ENCODE measurements at places on chromosomes 7 and 10.
A peak's percentile ranks its signal among the peaks of the same experiment; 100 is the strongest.

- no peak for DNase-seq
Observed at GRCh38 chr10:4533621-4534020, 292.4 kb upstream of the AKR1E2 start.

DNA sequence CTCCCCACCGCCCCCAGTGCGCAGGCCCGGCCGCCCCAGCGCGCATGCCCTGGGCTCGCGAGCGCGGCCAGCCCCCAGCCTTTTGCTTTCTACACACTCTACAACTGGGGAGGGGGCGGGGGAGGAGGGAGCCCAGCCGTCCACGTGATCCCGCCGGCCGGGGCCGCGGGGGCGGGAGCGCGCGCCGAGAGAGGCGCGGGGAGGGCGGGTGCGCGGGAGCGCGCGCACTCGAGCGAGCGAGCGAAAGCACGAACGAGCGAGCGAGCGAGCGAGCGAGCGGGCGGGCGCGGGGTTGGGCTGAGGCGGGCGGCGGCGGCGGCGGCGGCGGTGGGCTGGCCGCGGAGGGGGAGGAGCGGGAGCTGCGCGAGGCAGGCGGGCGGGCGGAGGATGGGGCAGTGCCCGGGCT is at the start of gene AUTS2:
AUTS2 (plus strand) TSS at position 395 of the 406 bp plus-strand sequence. CDS start 1,179 bp downstream, outside the sequence.
- DNase-seq, result peak; percentile 92

GRCh38 chr7:155357573-155358041 is 59.9 kb downstream of the INSIG1 start:
- no peak for DNase-seq

- DNase-seq, result peak; percentile 27
Observed at GRCh38 chr10:24010436-24010970, 198.4 kb upstream of the KIAA1217 start.

DNA sequence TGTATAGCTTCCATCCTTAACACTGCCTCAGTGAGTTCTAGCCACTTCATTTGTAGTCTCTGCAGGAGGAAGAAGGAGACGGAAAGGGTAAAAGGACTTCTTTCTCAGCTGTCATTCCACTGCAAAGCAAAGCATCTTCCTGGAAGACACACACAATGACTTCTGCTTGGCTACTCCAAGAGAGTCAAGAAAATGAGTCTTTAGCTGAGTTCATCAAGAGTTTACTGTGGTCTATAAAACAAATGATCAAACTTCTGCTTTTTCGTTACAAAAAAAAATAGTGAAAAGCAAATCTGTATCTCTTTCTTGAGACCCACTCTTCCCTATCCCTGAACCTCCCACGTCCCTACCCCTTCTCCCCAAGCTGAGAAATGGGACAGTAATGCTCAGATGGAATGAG is 205.0 kb upstream of the AHR start:
- no peak for DNase-seq

DNA sequence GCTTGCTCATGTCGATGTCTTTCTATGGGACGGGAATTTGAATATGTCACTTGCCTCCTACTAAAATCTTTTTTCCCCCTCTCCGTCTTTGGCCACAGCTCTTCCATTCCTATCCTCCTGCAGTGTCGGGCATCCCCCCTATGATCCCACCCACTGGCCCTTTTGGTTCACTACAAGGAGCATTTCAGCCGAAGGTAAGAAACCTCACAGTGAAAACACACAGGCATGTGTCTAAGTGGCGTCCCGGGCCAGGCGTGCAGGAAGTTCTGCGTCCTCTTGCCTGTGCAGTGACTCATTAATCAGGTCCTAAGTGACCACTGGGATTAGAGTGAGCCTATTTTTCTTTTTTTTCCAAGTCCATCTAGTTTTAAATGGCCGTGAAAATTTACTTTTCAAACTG is 360.5 kb upstream of the GALNT17 start:
- DNase-seq, result no peak

GRCh38 chr7:107966711-107967110 is 36.2 kb downstream of the LAMB1 start:
- DNase-seq, result no peak

DNA sequence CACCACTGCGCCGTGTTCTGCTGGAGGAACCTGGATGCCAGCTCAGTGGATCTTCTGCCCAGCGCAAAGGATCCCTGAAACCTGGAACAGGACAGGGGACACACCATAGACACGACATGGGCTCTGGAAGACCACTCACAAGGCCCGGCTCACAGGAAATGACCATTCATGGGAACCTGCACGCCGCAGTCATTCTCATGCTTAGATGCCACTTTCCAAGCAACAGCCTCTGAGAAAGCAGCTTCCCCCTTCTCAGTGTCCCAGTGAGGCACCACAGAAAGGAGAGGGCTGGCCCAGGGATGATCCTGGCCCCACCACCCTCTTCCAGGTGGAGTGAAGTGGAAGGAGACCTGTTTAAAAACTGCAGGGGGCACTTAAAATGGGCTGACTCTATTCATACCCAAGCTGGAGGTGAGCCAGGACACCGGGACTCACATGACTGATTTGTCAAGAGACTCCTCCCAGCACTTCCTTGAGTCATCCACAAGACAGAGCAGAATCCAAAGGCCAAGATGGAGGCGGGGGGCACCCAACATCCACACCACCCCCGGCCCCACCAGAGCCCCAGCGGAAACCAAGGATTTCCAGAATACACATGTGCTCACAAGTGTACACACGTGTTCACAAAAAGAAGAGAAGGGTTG is 11.2 kb downstream of the CTBP2 start:
- no peak for DNase-seq
